Kidney (tissue), 22 donors: ENCODE measurements at places on chromosomes 1 and 21.

- DNase-seq, result no peak
Observed at GRCh38 chr1:204295671-204296070, 64.1 kb downstream of the PLEKHA6 start.

DNA sequence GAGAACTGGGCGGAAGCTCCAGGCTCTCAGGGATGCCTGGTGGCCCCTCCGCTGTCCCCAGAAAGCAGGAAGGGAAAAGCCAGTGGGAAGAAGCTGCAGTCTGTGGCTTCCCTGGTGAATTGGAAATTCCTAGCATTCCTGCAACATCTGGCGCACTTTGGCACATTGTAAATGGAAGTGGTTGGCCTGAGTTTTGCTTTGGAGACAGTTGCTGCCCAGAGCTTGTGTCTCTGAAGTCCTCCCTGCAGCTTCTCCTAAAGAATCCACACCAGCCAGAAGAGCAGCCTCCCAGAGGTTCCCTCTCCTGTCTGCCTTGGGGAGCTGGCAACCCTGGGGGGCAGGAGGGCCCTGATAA lies 48.2 kb downstream of the ARHGEF10L start:
- DNase-seq, result no peak

GRCh38 chr1:109391626-109392025 lies 6.1 kb downstream of the SORT1 start:
- DNase-seq, result peak; percentile 23

DNA sequence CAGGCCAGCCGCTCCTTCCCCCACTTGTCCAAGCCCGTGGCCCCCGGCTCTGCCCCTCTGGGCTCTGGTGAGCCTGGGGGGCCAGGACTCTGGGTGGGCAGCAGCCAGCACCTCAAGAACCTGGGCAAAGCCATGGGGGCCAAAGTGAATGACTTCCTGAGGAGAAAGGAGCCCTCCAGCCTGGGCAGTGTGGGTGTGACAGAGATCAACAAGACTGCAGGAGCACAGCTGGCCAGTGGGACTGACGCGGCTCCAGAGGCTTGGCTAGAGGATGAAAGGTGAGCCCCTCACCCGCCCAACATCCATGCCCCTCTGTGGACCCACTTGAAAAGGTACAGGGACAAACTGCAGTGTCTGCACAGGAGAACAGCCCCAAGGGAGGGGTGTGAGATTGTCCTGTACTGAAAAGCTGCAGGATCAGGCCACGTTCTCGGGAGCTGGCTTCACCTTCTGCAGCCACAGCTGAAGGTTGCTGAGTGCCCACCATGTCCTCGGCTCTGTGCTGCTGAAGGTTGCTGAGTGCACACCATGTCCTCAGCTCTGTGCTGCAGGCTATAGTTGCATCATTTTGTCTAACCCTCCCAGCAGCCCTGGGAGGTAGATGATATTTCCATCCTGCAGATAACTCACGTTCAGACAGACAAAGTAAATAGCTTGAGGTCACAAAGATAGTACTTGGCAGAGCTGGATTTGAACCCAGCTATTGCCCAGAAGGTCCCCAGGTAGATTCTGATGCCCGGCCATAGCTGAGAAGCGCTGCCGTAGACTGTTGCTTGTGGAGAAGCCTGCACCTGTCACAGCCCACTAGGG lies 618 bp downstream of the C1orf226 start:
- no peak for DNase-seq

- no peak for DNase-seq
Observed at GRCh38 chr1:992362-992761, 7.5 kb downstream of the HES4 start.

DNA sequence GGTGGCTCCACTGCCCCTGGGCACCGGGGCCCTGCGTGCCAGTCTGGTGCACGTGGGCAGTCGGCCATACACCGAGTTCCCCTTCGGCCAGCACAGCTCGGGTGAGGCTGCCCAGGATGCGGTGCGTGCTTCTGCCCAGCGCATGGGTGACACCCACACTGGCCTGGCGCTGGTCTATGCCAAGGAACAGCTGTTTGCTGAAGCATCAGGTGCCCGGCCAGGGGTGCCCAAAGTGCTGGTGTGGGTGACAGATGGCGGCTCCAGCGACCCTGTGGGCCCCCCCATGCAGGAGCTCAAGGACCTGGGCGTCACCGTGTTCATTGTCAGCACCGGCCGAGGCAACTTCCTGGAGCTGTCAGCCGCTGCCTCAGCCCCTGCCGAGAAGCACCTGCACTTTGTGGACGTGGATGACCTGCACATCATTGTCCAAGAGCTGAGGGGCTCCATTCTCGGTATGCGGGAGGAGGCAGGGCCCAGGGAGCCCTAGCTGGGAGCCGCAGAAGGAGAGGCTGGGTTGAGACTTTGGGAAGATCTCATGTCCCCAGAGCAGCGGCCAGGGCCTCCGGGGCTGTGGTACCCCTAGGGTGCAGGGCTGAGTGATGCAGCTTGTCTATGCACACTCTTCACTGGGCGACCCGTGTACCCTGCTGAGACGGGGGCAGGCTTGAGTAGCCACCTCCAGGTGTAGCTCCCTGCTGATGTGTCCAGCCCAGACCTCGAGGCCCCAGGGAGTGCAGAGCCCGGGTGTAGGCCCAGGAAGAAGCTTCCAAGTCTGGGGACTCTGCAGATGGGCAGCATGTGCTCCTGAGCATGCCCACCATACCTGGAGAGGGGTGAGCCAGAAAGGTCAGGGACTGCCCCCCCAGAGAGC lies 1.8 kb downstream of the VWA1 start:
- no peak for DNase-seq

- no peak for DNase-seq
Observed at GRCh38 chr1:176073524-176074157, 133.4 kb downstream of the COP1 start.

DNA sequence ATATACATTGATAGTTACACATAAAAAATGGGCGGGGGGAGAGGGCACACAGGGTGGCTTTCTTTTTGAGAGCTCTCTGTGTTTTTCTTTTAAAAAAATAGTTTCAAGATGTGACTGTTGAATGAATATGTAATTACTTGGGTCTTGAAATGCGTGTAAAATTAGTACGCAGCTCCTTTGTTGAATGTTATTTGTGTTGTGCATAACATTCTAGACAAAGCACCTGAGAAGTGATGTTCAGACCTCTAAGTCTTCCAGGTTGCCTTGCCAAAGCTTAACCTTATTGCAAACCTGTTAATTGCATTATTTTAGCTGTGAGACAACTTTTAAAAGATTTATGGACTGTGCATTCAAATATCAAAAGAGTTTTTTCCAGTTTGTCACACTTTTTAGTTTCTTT lies 5.4 kb downstream of the PBX1 start:
- no peak for DNase-seq

DNA sequence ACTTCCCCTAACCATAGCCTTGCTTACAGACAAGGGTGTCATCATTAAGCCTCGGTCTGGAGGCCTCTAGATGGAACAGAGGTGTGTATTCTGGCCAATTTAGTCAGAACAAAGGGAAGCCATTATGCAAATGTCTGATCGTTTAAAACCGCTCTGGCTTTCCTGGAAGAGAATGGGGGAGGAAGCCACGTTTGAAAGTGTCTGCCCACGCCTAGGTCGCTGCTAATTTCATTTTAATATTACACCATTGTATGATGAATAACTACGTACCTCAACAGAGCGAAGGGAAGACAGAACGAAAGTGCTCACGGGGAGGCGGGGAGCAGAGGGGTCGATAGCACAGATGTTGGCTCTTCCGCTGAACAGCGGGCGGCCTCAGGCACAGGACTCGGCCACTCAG lies 41.1 kb upstream of the CSF3R start:
- DNase-seq, result no peak

- no peak for DNase-seq
Observed at GRCh38 chr1:16158025-16158424, 2.2 kb upstream of the EPHA2 start.

DNA sequence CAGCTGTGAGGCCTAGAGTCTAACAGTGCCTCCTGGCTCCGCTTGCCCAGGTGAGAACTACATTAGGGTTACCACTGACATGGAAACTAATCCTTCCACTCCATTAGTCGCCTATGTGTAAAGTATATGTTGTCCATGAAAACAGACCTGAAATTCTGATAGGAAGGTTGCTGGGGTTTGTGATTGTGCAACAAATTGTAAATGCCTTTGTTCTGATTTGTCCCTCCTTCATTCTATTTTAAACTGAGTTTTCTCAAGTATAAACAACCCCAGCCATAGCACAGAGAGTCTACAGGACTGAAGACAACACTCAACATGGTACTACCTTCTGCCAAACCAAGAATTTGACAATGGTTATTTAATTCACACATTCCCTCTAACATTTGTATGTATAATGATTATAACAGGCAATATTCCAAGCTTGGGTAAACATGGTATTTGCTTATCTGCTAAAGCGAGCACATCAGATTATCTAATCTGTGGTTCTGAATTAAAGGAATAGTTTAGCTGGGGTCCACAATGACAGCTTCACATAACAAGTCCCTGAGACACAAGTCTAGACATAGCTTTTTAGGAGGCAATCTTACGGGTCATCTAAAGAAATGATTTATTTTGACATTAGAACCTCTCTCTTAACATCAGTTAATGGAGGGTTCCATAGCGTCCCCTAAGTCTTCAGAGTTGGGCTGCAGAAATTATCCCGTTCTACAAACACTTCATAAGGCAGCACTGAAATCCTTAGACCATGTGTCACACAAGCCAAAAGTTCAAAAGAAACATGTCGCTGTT lies 633.0 kb downstream of the SMYD3 start:
- DNase-seq, result no peak

GRCh38 chr1:245277276-245277675 lies 122.5 kb downstream of the KIF26B start:
- no peak for DNase-seq

DNA sequence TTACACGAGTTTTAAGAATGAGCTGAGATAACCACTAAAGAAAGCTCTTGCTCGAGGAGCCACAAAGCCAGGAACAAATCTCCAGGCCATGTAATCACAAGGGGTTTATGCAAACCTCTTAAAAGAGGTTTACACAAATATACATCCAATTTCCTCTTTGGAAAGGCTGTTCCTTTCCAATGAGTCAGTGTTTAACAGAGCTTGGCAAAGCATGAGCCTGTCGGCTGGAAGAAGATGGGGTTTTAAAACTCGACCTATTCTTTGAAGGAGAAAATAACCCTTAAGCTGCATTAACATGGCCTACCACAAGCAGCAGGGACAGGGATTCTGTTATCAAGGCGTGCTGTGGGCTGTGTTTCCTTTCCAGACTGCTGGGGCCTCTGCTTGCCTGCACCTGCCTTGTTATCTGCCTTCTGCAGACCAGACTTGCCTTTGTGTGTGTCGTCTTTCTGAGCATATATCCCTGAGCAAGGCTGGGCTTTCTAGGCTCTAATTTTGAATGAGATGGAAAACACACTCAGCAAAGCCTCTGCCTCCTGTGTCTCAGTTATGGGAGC lies 40.6 kb upstream of the CYP2J2 start:
- no peak for DNase-seq

- no peak for DNase-seq
Observed at GRCh38 chr1:169590932-169591331, 4.7 kb upstream of the F5 start.

DNA sequence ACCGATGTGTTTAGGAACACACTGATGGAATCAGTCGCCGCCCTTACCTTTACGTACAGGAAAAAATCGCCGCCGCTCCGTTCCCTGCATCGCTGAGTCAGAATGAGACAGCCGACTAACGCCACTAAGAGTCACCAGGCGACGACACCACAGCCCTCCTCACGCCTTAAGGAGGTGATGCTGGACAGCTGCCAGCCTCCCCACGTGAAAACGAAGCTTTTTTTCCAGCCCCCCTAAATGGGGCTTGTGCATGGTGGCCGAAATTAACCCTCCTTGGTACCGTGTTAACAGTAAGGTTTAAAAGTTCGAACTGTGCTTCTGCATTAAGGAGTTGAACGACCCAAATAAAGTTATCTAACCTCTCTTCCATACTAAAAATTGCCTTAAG lies 511 bp downstream of the DNTTIP2 start:
- DNase-seq, result peak; percentile 42

- no peak for DNase-seq
Observed at GRCh38 chr1:229550812-229551567, 7.5 kb downstream of the ABCB10 start.

DNA sequence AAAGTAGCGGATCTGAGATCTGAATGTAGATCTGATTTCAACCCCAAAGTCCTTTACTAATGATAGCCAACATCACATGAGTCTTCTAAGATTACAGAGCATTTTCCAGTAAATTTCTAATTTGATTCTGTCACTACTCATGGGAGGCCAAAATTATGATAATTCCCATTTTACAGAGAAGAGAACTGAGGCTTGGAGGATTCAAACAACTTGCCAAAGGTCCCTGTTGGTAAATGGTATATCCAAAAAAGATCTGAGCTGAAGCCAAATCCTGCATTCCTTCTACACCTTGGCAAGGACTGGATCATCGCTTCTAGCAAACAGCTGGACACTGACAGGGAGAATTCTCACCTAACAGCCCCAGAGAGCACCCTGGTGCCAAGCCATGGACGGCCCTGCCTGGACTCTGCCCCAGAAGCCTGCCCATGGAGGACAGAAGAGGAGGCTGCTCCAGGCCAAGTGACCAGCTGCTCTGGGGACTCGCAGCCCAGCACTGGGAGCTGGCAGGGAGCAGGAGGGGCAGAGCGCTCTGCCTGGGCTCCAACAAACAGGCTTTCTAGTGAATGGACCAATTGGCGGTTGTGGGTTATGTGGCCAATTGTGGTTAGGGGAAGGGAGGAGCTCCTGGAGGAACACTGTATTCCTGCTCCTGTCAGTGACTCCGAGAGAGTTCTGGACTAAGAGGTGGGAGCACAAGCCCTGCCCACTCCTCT lies 6.4 kb upstream of the CSF1 start:
- DNase-seq, result no peak

DNA sequence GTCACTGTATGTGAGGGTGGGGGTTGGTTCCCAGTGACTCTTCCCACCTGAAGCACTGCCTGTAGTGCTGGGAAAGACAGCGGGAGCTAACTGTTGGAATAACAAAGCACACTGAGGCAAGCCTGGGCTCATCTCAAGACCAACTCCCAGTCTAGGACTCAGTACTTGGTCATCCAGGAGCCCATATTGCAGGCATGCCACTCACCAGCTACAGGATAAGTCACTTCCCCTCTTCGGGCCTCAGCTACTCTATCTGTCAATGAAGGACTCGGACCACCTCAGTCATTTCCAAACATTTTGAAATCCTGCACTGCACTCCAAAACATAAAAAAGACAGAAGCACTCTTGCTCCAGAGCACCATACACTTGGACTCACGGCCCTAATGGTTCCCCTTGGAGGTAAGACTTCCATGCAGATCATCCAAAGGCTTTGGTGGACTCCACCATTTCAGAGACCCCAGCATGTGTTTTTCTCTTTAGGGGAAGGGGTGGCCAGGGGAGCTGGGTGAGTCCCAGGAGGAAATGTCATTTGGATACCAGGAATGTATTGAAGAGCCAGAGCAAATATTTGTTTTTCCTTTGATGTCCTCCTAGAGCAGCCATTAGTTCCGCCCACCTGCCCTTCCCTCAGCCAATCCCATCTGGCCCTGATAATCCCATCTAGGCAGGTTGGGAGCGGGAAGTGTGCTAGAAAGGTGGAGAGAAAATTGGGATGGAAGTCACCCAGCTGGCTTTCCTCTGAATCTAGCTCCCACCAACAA lies 3.1 kb downstream of the NUAK2 start:
- DNase-seq, result no peak

DNA sequence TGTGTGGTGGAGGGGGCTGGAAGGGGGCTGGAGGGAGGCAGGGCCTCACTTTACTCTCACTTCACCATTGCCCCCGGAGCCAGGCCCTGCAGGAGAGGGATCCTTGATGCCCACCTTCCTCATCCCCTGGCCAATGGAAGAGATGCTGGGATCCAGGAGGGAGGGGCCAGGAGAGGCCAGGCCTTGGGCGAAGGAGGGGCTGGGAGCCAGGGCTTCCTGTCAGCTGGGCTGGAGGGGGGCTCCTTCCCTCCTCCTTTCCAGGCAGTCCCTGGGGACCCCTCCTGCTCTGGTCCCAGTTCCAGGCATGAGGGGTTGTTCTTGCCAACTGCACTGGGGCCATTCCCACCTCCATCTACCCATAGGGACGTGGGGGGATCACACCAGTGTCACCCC lies 5.7 kb downstream of the AHDC1 start:
- peak; percentile 59 for DNase-seq
